ENCODE measurements at places on chromosomes 1 and 21. TPM values are rescaled to one million over a fixed set of nuclear protein-coding genes. Genes with fewer than 3 reads are reported as not detected.

GRCh38 chr1:1914971-1915692, at the start of gene CALML6:
TSS of gene CALML6 (plus strand) at chr1:1915260. CDS start at chr1:1915281, 21 bp downstream.
- H3K27me3 ChIP-seq: peaks cover 15% of the 10 kb centered on the region
- H3K27ac ChIP-seq: no peak within 1 kb of the TSS
- no peak for DNase-seq
- no peak within 1 kb of the TSS for H3K4me3 ChIP-seq
- H3K4me1 ChIP-seq: peaks cover 10% of the 10 kb centered on the region
- no peaks in the 10 kb centered on the region for H3K36me3 ChIP-seq

- no peak overlapping the region for H3K27ac ChIP-seq
- DNase-seq: no peak
- no peaks in the 10 kb centered on the region for H3K4me1 ChIP-seq
- no peaks in the 10 kb centered on the region for H3K27me3 ChIP-seq
- H3K36me3 ChIP-seq: no peaks in the 10 kb centered on the region
Measured at GRCh38 chr21:28447462-28447861, 545.2 kb downstream of the LTN1 start.

DNA sequence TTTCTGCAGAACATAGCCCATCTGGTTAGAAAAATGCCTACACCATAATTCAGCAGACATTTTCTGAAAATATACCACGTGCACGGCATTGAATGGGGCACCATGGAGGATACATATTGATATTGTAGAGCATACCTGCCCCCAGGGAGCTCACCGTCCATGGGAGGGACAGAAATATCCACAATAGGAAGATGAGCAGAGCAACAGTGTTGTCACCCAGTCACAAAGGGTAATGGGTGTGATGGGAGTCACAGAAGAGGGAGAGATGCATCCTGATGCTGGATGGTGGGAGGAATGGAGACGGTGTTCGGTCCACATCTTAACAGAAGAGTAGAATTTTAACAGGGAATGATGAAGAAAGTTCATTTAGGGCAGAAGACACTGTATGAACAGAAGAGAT, 51.4 kb downstream of the ATP1A1 start:
- H3K36me3 ChIP-seq: no peaks in the 10 kb centered on the region
- peaks cover 12% of the 10 kb centered on the region for H3K27me3 ChIP-seq
- no peak overlapping the region for H3K27ac ChIP-seq
- H3K4me1 ChIP-seq: no peaks in the 10 kb centered on the region
- DNase-seq: no peak
- no peak overlapping the region for H3K4me3 ChIP-seq

DNA sequence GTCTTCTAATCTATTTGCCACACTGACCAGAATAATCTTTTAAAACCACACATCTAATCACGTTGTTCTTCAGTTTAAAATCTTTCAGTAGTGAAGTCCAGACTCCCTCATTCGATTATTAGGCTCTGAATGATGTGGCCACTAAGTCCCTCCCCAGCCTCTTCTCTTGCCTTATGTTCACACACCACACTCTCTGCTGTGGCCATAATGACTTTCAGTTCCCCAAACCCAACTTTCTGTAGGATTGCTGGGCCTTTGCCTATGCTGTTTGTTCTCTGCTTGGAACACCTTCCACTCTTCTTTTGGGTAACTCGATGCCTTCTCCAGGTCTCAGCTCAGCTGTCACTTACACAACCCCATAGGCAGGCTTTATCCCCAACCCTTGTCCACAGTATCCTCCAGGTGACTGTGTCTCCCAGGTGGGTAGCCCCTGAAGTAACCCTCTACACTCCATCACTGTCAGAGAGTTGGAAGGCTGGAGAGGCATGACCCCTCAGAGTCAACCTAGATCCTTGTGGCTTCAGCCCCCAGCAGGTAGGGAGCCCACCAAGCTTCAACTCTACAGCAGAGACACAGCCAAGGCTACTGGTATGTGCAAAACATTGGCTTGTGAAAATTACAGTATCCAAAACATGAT, 8.4 kb upstream of the SLC37A1 start:
- H3K4me3 ChIP-seq: no peak overlapping the region
- H3K4me1 ChIP-seq: peaks cover 3% of the 10 kb centered on the region
- no peaks in the 10 kb centered on the region for H3K36me3 ChIP-seq
- no peak for DNase-seq
- H3K27me3 ChIP-seq: no peaks in the 10 kb centered on the region

DNA sequence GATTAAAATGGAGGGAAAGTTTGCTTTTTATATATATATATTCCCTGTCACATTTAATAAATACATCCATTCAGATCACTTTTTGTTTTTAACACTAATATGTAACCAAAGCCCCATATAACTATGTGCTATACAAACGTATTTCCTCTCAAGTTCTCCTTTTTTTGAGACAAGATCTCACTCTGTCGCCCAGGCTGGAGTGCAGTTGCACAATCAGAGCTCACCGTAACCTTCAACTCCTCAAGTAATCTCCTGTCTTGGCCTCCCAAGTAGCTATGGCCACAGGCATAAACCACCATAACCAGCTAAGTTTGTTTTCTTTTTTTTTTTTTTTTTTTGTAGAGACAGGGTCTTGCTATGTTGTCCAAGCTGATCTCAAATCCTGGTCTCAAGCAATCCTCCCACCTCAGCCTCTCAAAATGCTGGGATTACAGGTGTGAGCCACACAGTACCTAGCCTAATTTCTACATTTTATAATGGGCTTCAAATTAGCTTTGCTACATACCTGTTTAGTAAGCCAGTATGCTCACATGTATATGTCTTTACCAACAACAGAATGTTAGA, 120.0 kb downstream of the TGFBR3 start:
- no peak for DNase-seq
- no peaks in the 10 kb centered on the region for H3K27me3 ChIP-seq
- no peak overlapping the region for H3K27ac ChIP-seq
- no peak overlapping the region for H3K4me3 ChIP-seq
- peaks cover 35% of the 10 kb centered on the region for H3K4me1 ChIP-seq

Gene GPR89A
- total RNA-seq: 46.9 TPM

Gene LCE3D
- not detected for total RNA-seq

Gene PPM1J
- total RNA-seq: 1.8 TPM
